Effector memory CD4-positive, alpha-beta T cell (primary cell): ENCODE measurements at places on chromosomes 2 and 18.

DNA sequence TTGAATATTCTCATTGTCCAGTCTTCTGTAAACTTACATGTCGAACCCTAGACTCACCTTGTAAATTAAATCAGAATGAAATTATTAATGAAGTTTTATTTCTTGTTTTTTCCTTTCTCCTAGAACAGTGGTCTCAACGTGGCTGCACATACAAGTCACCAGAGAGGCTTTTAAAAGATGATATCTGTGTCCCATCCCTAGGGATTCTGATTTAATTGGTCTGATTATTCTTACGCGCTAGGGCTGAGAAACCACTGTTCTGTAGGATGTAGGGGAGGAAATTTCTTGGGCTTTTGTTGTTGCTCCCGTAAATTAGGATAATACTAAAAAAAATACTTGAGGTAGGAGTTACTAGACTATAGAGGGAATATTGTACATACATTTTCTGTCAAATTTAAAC, 32.1 kb downstream of the PPM1B start:
- no peak overlapping the region for H3K4me3 ChIP-seq
- peaks cover 11% of the 10 kb centered on the region for H3K36me3 ChIP-seq
- peaks cover 4% of the 10 kb centered on the region for H3K4me1 ChIP-seq
- DNase-seq = no peak
- H3K27ac ChIP-seq = no peak overlapping the region

GRCh38 chr2:173806761-173807160, 158.4 kb downstream of the SP3 start:
- H3K27me3 ChIP-seq = no peaks in the 10 kb centered on the region
- H3K36me3 ChIP-seq = no peaks in the 10 kb centered on the region
- no peak for DNase-seq
- no peaks in the 10 kb centered on the region for H3K4me1 ChIP-seq

DNA sequence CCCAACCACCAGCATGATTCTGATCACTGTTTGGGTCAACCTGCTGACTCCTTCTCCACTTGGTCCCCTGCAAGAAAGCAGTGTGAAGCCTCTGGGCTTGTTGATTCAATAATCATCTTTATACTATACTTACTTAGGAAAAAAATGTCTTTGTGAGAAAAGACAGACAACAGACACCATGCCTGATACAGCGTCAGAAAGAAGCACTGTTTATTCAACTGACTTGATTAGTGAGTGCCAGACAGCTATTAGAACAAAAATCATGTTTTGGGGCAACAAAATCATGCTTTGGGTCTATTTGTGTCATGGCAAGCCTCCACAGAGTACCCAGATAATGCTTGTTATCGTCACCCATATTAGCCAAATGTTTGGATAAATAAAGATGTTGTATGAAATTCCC, 58.7 kb upstream of the ATL2 start:
- H3K27me3 ChIP-seq = no peaks in the 10 kb centered on the region
- no peaks in the 10 kb centered on the region for H3K36me3 ChIP-seq
- no peak overlapping the region for H3K27ac ChIP-seq
- DNase-seq = no peak

DNA sequence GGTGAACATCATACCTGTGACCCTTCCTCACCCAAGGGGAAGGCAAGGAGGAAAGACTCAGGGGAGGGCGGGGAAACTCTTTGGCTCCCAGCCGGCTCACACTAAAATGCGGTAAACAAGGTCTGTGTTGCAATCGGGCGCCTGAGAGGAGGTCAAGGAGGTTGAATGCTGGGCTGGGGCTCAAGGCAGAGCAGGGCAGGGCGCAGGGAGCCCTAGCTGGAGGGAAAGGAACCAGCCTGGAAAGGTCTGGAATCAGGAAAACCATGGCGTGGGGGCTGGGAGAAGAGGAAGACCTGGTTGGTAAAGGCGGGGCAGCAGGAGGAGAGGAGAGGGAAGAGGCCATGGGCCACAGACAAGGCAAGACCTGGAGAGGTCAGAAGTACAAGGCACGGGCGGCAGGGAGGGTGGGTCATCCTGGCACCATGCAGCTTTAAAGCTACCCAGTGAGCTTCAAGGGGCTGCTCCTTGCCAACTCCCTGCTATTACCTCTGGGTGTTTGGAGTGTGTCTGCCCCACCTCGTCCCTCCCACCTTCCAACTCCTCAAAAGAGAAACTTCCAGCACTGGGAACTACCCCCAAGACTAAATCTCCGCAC, 4.8 kb upstream of the TMEM37 start:
- H3K4me3 ChIP-seq = no peak overlapping the region
- H3K36me3 ChIP-seq = no peaks in the 10 kb centered on the region
- peaks cover 9% of the 10 kb centered on the region for H3K27me3 ChIP-seq

- DNase-seq = no peak
- no peaks in the 10 kb centered on the region for H3K27me3 ChIP-seq
- no peak overlapping the region for H3K4me3 ChIP-seq
- no peaks in the 10 kb centered on the region for H3K36me3 ChIP-seq
These were observed 128.7 kb downstream of the CTIF start for GRCh38 chr18:48667276-48668254.

DNA sequence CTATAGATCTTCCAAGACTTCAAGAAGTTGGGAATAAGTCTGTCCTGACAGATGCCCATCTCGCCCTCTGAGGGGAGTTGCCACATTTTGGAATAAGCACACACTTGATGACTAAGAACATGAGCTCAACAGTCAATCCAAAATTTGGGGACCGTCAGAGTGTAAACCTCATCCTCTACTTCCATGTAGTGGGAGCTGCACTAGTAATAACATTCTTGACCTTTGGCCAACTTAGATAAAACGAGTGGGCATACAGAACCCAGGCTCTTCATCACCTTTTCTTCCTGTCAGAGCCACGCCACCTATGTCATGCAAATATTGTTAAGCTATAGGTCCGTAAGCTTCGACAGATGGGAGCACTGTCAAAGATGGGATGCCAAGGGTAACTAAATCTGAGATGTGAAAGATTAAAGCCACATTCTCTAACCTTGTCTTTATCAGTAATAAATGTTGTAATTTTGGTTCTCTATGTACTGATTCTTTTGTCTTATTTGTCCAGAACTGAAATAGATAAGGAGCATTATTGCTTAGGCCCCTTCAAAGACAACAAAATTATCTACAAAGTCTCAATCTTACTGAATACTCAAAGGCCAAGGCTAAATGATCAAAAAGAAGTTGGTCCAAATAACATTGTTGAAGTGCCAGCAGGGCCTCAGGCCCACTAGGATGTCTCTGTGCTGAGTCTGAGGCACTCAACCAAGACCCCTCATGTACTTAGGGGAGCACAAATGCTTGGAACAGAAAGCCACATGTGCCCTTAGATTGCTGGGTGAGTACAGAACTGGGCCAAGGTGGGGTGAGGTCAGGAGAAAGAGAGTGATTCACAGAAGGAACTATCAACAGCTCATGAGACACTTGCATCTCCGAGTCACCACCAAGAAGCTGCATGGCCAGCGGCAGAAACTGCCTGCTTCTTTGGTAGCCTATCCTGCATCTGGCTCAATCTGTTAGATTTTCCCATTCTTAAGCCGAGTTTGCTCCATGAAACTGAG, 15.0 kb downstream of the CDH2 start:
- DNase-seq = no peak
- H3K27ac ChIP-seq = no peak overlapping the region
- no peaks in the 10 kb centered on the region for H3K27me3 ChIP-seq
- H3K4me3 ChIP-seq = no peak overlapping the region
- H3K36me3 ChIP-seq = no peaks in the 10 kb centered on the region

GRCh38 chr2:233248999-233249398, 2.5 kb upstream of the ATG16L1 start:
- peak overlapping the region; percentile 77 for H3K27ac ChIP-seq
- H3K4me1 ChIP-seq = peaks cover 31% of the 10 kb centered on the region
- no peak overlapping the region for H3K4me3 ChIP-seq
- no peak for DNase-seq
- H3K27me3 ChIP-seq = no peaks in the 10 kb centered on the region
- no peaks in the 10 kb centered on the region for H3K36me3 ChIP-seq

- DNase-seq = no peak
- H3K36me3 ChIP-seq = no peaks in the 10 kb centered on the region
- H3K4me1 ChIP-seq = no peaks in the 10 kb centered on the region
- no peak overlapping the region for H3K27ac ChIP-seq
- no peaks in the 10 kb centered on the region for H3K27me3 ChIP-seq
These were observed 63.6 kb upstream of the FZD5 start for GRCh38 chr2:207833251-207833751.

- H3K4me3 ChIP-seq = no peak overlapping the region
- H3K4me1 ChIP-seq = no peaks in the 10 kb centered on the region
- no peak overlapping the region for H3K27ac ChIP-seq
- H3K27me3 ChIP-seq = no peaks in the 10 kb centered on the region
- DNase-seq = no peak
These were observed 61.3 kb downstream of the PTRHD1 start for GRCh38 chr2:24731923-24732322.

DNA sequence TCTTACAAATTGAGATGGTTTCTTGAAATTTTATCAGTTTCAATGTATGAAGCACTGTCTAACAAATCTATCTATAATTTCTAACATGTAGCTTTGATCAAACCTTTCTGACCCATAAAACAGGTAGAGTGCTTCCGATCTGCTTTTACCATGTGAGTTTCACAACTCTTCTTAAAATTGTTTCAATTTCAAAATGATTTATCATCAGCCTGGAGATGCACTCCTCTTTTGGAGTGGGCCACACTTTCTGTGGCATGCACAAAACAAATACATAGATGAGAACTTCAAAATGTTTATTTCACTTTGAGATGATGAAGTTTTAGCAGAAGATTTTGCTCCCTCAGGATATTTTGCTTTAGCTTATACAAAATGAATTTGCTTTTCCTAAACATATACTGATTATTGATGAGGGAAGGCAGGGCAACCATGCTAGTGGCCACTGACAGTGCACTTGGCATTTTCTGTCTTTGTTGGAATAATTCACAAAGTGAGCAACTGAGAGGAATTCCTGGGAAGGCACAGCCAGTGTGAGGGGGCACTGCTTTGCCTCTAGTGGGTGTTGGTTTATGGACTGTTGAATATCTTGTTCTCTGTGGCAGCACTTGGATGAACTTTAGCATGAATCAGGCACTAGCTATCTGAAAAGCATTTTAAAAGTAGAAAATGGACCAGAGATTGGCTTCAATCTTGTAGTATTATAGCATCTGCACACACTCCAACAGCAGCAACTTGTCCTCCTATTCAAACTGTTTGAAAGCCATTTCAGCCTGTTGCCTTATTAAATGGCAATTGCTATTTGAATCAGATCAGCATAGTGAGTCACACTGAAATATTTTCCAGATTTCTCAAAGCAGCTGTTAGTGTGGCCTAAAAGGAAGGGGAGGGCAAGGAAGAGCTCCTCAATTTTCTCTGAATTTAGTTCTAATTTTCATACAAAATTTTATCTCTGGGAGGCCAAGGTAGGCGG, 193.2 kb downstream of the CCDC85A start:
- no peaks in the 10 kb centered on the region for H3K4me1 ChIP-seq
- no peaks in the 10 kb centered on the region for H3K36me3 ChIP-seq
- H3K27ac ChIP-seq = no peak overlapping the region
- H3K27me3 ChIP-seq = no peaks in the 10 kb centered on the region
- H3K4me3 ChIP-seq = no peak overlapping the region
- DNase-seq = no peak

- no peak for DNase-seq
- no peak overlapping the region for H3K4me3 ChIP-seq
- H3K27me3 ChIP-seq = no peaks in the 10 kb centered on the region
- H3K36me3 ChIP-seq = no peaks in the 10 kb centered on the region
- H3K27ac ChIP-seq = no peak overlapping the region
These were observed 235.0 kb upstream of the RGPD4 start for GRCh38 chr2:107591561-107592279.

- no peak overlapping the region for H3K4me3 ChIP-seq
- H3K27me3 ChIP-seq = no peaks in the 10 kb centered on the region
- no peaks in the 10 kb centered on the region for H3K4me1 ChIP-seq
- H3K36me3 ChIP-seq = no peaks in the 10 kb centered on the region
These were observed 98.4 kb downstream of the PIEZO2 start for GRCh38 chr18:11050966-11051365.

DNA sequence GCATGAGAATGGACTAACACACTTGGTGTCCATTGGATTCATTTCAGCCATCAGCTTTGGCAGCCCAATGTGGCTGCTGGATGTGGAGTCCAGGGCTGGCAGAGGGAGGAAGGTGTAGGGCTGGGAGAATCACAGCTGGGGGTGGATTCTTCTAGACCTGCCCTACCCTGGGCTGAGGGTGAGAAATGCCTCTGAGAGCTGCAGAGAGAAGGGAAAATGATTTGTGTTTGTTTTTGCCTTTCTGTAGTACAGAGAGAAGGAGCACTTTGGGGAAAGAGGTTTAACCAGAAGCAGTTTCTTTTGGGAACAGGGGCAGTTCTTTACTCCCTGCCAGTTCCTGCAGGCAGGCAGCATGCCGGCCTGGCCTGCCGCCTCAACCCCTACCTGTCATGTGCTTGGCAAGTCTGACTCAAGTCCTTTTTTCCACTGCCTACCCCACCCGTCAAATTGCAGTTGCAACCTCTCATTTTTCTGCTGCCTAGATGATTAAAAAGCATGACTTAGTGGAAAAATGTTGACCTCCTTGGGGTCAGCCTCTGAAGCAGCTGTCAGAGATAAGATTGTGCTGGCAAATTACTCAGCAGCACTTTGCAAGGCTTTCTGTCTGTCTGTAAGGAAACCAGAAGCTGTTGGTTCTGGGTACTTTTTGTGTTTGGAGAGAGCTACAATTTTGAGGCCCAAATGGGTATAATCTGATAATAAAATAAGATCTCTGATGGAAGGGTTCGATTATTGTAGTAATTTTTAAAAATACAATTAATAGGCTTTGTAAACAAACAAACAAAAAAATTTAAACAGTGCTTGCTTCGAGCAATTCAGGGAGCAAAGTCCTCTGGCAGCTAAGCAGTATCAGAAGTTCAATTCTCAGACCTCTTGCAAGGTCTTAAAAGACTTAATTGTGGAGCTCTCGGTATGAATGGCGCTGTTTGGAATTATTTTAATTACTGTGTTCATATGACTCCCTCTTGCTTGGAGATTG, 21.7 kb downstream of the LBH start:
- H3K36me3 ChIP-seq = peaks cover 25% of the 10 kb centered on the region
- DNase-seq = no peak
- H3K27ac ChIP-seq = peak overlapping the region; percentile 62
- H3K4me3 ChIP-seq = no peak overlapping the region
- H3K4me1 ChIP-seq = peaks cover 89% of the 10 kb centered on the region

DNA sequence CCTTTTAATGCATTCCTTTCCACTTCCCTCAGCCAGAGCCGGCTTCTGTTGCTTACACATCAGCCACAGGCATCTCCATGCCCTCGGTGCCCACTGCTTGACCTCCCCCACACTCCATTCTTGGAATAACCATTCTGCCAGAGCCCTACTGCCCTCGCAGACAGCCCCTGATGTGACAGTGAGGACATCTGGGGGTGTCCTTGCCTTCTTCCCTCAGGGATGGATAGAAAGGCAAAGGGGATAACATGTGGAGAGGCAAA, 6.4 kb upstream of the NPPC start:
- H3K27ac ChIP-seq = no peak overlapping the region
- H3K27me3 ChIP-seq = peaks cover 2% of the 10 kb centered on the region
- H3K4me1 ChIP-seq = no peaks in the 10 kb centered on the region
- no peak overlapping the region for H3K4me3 ChIP-seq
- H3K36me3 ChIP-seq = no peaks in the 10 kb centered on the region

- no peak overlapping the region for H3K4me3 ChIP-seq
- H3K27ac ChIP-seq = no peak overlapping the region
- DNase-seq = no peak
- H3K4me1 ChIP-seq = no peaks in the 10 kb centered on the region
- no peaks in the 10 kb centered on the region for H3K36me3 ChIP-seq
- no peaks in the 10 kb centered on the region for H3K27me3 ChIP-seq
These were observed 50.5 kb upstream of the CREB1 start for GRCh38 chr2:207479198-207479785.

- no peak for DNase-seq
- H3K36me3 ChIP-seq = no peaks in the 10 kb centered on the region
- H3K4me1 ChIP-seq = no peaks in the 10 kb centered on the region
- H3K27ac ChIP-seq = no peak overlapping the region
- no peak overlapping the region for H3K4me3 ChIP-seq
- no peaks in the 10 kb centered on the region for H3K27me3 ChIP-seq
These were observed 159.5 kb upstream of the GYPC start for GRCh38 chr2:126496493-126496892.
